Progenitor cell of endocrine pancreas (in vitro differentiated cells): ENCODE measurements at places on chromosomes 3 and 15.
A peak's percentile ranks its signal among the peaks of the same experiment; 100 is the strongest.

DNA sequence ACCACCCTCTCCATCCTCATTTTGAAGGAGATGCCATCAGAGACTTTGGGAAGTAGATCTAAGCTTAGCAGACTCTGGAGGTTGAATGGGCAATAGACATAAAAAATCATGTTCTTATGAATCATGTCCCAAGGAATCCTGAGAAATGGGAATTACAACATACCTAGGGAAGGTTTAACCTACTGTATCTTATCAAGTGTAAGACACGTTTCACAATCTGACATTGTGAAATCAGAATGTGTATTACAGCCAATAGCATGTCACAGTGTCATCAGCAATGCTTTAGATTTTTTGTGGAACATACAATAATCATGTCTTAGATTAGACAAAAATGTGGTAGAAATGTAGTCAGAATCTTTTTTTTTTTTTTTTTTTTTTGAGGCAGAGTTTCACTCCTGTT, 332.4 kb upstream of the TLE3 start:
- DNase-seq: no peak

GRCh38 chr3:196169836-196170240, 41.4 kb downstream of the ZDHHC19 start:
- DNase-seq: no peak

DNA sequence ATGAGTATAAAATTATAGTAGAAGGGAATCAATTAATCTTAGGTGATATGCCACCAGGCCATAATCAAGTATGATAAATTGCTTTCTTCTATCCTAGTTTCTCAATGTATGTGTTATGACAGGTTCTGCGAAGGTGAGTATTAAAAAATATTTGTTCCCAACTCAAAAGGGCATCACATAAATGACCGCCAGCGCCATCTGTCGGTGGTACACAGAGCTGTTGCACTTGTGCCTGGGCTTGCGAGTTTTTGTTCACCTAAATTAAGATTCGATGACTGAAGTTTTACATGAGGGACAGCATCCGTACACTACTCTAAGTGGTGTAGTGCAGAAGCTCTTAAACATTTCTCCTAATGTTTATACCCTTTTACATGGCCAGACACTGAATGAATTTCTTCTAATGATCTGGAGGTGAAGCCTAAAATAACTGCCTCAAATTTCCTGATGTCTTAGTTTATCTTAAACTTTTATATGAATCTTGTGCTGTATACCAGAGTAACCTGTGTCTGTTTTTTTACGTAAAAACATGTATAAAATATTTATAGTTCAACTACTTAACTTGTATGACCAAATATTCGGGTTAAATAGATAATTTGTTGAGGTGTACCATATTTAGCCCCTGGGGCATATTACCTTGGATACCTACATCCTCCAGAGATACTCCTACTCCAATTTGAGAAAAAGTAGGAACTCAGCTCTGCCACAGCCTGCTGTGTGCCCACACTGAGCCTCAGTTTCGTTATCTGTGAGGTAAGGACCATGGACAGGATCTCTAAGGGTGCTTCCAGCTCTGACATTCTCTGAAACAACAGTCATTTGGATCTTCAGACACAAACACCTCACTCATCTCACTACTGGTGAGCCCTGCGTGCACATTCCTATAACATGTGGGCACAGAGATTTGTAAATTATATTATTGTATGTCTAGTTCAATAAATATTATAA, 365.6 kb downstream of the MAGI1 start:
- peak; percentile 30 for DNase-seq

DNA sequence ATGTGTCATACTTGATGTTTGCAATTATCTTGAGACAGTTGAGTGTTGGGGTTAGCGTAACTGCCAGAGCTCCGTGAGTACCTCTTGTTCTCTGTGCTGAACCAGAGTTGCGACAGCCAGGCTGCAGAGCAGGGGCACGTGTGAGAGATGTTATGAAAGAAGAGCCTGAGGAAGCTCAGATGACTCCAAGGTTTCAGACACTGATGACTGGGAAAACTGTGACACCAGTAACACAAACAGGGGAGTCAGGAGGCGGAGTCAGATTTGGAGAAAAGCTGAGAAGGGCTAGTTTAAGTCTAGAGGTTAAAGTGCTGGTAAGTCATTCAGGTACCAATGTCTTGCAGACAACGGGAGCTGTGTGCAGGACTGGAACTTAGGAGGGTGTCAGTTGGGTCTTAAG, 45.0 kb downstream of the BLM start:
- DNase-seq: no peak

GRCh38 chr3:105525531-105525930, 158.8 kb downstream of the ALCAM start:
- no peak for DNase-seq

DNA sequence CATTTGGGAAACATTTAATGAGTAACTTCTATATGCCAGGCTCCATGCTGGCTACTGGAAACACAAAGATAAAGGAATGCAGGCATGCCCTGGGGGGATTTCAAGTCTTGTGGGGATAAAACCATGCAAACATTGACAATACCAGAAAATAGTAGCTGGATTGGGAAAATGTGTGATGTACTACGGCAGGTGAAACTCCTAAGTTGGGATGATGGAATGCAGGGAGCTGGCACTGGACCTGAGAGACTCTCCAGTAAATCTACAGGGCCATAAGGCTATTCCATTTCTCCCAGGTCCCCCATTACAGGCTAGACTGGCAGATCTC, 68.2 kb upstream of the NTRK3 start:
- DNase-seq: no peak

- no peak for DNase-seq
These were observed 35.1 kb downstream of the TMOD3 start for GRCh38 chr15:51864408-51865056.

DNA sequence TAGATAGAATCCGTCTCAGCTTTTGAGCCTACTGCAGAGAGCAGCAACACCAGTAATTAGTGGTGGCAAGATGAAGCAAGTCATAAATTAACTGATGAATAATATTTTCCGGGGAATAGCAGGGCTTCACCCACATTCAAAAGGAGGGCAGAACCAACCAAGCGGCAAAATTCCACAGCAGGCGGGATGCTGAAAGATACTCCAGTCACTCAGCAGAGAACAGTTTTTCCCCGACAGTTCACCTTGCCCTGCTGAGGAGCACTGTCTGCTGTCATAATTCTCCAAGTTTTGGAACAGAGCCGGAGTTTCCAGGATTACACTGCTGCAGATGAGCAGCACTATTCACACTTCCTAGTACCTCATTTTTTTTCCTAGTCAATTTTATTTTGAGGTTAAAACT, 274.7 kb downstream of the CD47 start:
- DNase-seq: no peak
